ENCODE measurements at places on chromosomes 2 and 18. TPM values are rescaled to one million over a fixed set of nuclear protein-coding genes. Genes with fewer than 3 reads are reported as not detected.

Gene NLRC4
- 1.4 TPM for total RNA-seq

Gene SLC14A1
- total RNA-seq, result 0.75 TPM

Gene THSD7B
- total RNA-seq, result not detected

Gene PROM2
- 20.2 TPM for total RNA-seq

Gene SERPINB12
- not detected for total RNA-seq

Gene SIX3
- total RNA-seq, result not detected

Gene CHRNG
- total RNA-seq, result not detected

Gene SERPINB10
- not detected for total RNA-seq

Gene IL1A
- not detected for total RNA-seq

Gene MGAT5
- total RNA-seq, result 46.0 TPM

Gene GKN2
- total RNA-seq, result not detected

Gene SLC1A4
- total RNA-seq, result 18.7 TPM

Gene GGCX
- total RNA-seq, result 7.9 TPM

Gene G6PC2
- total RNA-seq, result 0.55 TPM

Gene SERPINB4
- total RNA-seq, result not detected

Gene TCF4
- 31.1 TPM for total RNA-seq

Gene NTSR2
- total RNA-seq, result not detected

Gene TTLL4
- total RNA-seq, result 6.0 TPM

Gene SERPINB11
- total RNA-seq, result not detected

Gene RAB6D
- 1.9 TPM for total RNA-seq

Gene OTOS
- not detected for total RNA-seq

Measured in transverse colon (tissue), 4 donors.